ENCODE measurements at places on chromosomes 6 and 20.

GRCh38 chr6:6560909-6561308, 27.6 kb upstream of the LY86 start:
- DNase-seq = no peak

GRCh38 chr6:4895971-4896370, 107.9 kb downstream of the RPP40 start:
- DNase-seq = no peak

- DNase-seq = peak; percentile 25
Measured at GRCh38 chr6:111944541-111944940, 71.3 kb upstream of the FYN start.

- no peak for DNase-seq
Measured at GRCh38 chr6:17633465-17634188, 33.5 kb downstream of the FAM8A1 start.

DNA sequence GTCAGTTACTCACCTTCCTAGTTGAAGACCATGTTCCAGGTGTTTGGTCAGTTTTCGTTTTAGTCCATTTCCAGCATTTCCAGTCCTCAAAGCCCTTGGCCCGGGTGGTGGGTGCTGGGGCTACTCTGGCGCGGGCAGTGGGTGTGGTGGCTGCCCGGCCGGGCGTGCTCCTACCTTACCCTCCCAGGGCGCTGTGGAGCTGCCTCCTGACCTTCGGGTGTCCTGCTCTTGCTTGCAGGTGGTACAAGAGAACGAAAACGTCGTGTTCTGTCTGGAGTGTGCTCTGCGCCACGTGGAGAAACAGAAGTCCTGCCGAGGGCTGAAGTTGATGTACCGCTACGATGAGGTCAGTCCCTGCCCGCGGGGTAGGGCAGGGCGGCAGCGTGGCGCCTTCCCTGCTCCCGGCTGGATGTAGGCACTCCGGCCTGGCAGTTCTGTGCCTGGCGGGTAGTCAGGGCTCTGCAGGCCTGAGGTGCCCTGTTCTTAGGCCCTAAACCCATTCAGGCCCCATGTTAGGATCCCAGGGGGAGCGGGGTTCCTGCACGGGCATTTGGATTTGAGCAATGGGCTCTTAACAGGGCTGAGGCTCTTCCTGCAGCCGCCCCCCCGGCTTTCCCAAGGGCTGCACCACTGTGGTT, 145.8 kb downstream of the DTNBP1 start:
- no peak for DNase-seq

GRCh38 chr20:53706008-53706465, 112.4 kb upstream of the ZNF217 start:
- DNase-seq = peak; percentile 26

DNA sequence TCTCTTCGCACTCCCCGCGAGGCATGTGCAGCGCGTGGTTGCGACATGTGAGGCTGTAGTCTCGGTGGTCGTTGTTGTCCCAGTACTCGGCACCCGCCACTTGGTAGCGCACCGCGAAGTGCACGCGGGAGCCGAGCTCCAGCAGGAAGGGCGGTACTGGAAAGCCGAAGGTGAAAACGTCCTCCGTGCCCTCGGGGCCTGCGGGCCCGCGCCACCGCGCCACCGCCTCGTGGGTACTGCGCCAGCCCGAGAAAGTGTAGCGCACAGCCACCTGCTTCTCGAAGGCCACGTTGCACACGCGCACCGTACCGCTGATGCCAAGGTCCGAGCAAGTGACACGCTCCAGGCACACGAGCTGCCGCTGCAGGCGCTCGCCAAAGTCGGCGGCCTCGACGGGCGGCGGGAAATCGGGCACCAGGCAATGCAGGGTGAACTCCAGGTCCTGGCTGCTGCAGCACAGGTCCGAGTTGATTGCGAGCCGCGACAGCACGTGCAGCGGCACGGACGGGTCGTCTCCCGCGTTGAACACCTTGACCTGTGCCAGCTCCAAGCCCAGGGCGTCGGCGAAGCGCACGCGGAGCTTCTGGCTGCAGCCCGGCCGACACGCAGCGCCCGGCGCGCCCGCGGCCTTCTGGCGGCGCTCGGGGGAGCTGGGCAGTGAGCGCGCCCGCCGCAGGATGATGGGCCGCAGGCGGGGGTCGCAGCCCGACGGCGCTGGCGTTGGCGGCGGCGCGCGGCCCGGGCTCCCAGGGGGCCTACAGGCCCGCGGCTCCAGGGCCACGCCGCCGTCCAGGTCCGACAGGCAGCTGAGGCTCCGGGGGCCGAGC, 840 bp downstream of the PPP1R3D start:
- DNase-seq = peak; percentile 17

GRCh38 chr6:170366248-170366960, 59.8 kb downstream of the FAM120B start:
- DNase-seq = no peak

DNA sequence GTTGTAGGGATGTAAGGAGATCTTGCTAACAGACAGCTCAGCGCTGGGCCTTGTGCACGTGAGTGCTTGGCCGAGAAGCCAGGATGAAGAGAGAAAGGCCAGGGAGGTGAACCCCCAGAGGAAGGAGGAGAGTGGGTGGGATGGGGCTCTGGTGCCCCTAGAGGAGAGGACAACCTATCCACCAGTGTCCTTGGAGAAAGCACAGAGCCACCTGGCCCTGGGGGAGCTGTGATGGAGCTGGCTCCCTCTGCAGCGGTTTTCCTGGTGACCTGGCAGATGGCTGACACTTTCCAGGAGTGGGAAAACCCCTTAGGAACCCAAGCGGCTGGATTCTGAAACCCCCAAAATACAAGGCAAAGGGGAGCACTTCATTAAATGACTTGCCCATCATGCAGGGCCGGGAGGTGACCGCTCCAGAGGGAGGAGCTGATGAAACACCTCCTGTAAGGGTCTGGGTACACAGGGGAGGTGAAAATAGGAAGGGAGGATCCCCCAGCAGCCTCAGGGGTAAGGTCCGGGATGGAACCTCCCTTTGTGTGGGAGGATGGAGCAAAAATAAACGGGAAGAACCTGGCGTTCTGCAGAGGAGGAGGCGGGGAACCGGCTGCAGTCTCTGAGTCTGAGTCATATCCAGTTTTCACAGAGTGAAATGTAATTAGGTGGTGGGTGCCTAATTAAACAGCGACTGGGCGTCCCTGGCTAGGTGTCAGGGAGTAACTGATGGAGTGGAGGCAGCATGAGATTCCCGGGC, 80.4 kb downstream of the SULF2 start:
- DNase-seq = no peak

GRCh38 chr6:52500238-52501129, 76.4 kb downstream of the TRAM2 start:
- no peak for DNase-seq

GRCh38 chr20:36613974-36614373, 8.4 kb downstream of the RAB5IF start:
- no peak for DNase-seq

GRCh38 chr6:8674126-8674525, 238.8 kb upstream of the SLC35B3 start:
- DNase-seq = no peak

- DNase-seq = no peak
Measured at GRCh38 chr6:95387845-95388244, 189.5 kb upstream of the MANEA start.

- DNase-seq = no peak
Measured at GRCh38 chr6:100730001-100730980, 150.8 kb downstream of the ASCC3 start.

- no peak for DNase-seq
Measured at GRCh38 chr20:24297993-24298392, 171.4 kb upstream of the SYNDIG1 start.

DNA sequence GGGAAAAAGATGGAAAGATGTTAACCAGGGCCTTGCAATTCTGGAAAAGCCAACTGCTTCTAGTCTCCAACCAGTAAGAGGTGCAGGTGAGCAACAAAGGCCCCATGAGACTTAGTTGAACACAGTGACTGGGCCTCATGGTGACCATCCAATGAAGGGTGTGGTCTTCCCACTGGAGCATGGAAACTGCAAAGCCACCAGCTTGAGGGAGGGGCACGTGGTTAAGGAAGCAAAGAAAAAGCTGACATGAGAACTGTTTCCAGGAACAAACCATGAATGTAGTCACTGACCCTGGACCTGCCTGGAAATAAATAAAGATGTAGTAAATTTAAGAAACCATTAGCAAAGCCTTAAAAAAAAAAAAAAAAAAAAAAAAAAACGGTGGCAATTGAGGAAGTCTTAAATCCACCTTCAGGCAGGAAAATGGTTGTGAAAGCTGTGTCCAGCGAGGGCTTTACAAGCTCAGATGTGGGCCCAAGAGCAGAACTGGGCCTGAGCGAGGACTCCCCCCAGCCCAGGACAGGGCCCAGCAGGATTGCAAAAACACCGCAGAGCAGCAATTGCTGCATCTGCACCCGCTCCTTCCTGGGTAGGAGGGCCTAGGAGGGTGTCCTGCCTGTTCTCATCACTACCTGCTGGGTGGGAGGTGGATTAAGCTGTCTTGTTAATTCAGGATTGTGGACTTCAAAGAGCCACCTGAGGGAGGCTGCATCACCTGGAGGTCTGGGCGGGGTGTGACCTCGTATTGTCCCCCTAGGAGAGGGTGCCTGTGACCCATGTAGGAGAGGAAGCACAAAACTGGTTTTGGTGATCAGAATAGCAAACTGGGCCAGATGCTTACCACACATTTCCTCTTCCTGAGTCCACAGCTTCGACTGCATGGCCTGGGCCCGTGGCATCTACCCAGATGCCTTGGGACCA, 10.3 kb downstream of the GFRA4 start:
- DNase-seq = no peak

DNA sequence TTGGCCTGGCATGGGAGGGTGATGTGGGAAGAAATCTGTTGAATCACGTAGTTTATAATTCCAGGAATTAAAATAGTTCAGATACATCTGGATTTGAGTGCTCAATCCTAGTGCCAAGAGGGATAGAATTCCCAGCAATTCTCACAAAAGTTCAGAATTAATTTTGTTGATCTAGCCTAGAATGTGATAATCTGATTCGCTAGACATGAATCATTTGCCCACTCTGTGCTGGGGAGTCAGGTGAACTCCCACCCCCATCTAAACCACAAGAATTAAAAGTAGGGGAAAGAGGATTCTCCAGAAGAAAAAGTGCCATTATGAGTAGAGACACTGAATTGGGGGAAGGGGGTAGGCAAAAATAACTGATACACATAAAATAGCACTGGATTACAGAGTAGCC, 85.0 kb downstream of the LIN28B start:
- DNase-seq = peak; percentile 9

DNA sequence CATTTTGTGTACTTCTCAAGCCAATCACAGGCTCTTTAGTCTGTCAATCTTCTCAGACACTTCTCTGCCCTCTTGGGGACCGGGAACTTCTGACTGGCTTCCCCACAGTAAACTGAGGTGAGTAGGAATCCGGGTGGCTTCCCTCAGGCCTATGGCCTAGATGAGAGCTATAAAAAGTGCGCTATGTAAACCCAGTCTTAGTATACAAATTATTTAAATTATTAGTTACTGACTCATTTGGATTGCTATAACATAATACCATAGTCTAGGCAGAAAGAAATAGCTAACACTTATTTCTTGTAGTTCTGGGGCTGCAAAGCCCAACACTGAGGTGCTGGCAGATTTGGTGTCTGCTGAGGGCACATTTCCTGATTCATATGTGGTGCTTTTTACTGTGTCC, 109.2 kb upstream of the MCHR2 start:
- DNase-seq = peak; percentile 18

DNA sequence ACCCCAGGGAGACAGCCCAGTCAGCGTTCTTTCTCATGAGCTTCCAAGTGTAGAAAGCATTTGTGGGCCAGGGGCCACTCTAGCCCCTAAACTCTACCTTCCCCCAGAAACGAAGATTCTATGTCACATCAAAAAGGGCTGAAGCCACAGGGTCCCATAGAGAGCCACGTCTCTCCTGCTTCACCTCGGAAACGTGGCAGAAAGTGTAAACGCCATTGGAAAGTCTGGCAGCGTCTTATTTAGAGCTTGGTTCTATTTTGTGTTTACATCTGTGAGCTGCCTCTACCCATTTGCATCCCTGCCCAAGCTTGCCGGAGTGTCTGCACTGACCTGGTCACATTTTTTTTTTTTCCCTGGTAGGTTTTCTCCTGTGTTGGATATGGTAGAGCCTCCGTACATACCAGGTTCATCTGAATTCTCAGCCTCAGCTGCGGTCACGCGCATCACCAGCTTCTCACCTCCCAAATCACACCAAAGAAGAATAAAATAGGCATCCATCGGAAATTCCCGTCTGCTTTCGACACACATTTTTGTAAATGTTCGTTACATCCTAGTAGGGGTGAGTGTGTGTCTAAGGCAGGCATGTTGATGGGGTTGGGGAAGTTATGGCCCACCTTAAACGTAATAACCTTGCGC, 62.6 kb downstream of the NPEPL1 start:
- DNase-seq = no peak

- no peak for DNase-seq
Measured at GRCh38 chr20:64238851-64239387, 16.6 kb upstream of the PCMTD2 start.

GRCh38 chr6:68410021-68410420, 225.1 kb upstream of the ADGRB3 start:
- DNase-seq = no peak
